ENCODE measurements at places on chromosomes 3 and 15.

DNA sequence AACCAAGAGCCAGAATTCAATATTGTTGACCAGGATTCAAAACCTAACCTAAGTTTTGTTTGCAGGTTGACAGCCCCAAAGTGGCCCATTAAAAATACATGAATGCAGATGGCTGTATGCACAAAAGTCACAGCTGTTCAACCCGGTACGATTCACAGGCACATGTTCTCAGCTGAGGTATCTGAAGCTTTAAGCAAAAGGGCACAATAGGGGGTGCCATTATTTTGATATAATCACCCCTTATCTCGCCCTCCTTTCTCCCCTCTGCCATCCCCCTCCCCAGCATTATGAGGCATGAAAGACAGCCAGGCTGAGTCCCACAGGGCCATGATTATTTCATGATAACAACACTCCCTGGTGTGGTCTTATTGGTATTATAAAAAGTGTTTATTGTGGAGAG, 264.9 kb downstream of the EBLN2 start:
- no peak for DNase-seq

DNA sequence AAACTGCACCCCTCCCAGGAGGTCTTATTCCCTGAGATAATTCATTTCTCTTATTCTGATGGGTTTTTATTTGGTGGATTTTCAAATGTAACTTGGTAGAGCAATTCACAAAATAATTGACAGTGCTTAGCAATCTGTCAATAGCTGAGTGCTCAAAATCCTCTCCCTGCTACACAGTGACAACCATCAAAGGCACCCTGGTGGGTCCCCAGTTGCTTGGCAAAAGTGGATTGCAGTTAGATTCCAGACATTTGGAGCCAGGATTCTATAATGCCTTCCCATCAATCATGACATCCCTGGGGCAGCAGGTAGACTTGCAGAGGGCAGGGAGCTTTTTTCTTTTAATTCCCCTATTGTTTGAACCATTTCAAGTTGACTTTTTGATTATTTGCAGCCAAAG, 59.0 kb downstream of the FHIT start:
- DNase-seq, result no peak

- DNase-seq, result no peak
These were observed 81.4 kb downstream of the IL12A start for GRCh38 chr3:160069986-160070385.

DNA sequence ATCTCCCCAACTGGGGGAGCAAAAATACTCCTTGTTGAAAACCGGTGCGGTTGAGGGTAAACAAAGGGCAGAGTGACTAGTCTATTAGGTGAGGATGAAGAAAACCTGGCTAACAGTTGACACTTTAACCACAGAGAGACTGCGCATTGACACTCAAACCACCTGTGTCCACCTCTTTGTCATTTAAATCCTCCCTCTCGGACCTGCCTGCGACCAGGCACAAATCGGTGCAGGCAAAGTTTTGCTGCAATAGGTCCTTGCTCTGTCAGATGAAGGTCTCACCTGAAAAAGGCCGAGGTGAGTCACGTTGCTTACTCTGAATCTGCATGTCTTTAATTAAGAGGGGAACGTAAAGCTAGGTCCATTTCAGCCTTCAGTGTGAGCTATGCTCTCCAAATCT, 494.1 kb upstream of the DPPA4 start:
- DNase-seq, result no peak

DNA sequence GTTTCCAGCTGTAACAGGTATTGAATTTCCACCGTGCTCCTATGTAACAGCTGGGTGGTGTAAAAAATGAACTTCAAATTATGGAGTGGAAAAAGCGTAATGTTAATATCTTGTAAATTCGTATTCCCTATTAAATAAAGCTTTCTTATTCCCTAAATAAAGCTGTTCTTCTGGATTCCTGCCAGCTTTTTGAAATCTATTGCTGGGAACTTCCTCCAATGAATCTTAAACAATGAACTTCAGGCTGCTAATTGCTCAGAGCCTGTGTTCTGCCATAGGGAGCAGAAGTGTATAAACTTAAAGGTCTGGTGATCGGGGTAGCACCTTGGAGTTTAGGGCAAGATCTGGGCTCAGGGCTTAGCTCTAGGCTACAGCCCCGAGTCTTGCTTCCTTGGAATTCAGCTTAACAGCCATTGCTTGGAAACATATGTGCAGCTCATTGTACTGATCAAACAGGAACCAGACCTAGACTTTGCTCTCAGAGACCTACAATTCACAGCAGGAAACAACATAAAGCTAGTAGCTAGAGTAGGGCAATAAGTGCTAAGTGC, 1.4 kb downstream of the ARL14 start:
- no peak for DNase-seq

DNA sequence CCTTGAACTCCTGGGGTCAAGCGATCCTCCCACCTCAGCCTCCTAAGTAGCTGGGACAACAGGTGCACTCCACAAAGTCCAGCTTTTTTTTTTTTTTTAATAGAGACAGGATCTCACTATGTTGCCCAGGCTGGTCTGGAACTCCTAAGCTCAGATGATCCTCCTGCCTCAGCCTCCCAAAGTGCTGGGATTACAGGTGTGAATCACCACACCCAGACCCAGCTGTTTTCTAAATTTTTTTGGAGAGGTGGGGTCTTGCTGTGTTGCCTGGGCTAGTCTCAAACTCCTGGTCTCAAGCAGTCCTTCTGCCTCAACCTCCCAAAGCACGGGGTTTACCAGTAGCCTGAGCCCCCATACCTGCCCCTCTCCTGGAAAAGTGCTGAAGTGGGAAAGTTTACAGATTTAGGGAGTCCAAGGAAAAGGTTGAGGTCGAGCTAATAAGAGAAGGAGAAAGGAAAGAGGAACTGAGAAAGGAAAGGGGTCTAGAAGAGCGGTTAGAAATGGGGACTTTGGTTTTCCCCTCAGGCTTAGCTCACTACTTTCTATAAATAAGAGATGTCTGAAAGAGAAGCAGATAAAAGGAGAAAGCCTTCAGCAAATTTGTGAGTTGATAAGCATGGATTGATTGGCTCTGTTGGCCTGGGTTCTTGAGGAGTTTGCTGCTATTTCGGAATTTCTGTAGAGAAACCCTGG, 23.6 kb downstream of the UBE2E1 start:
- no peak for DNase-seq

- DNase-seq, result no peak
These were observed 42.3 kb downstream of the KLHL6 start for GRCh38 chr3:183513046-183513706.

All from progenitor cell of endocrine pancreas (in vitro differentiated cells).